Sigmoid colon (tissue), 7 donors: ENCODE measurements at places on chromosomes 4 and X. TPM values are rescaled to one million over a fixed set of nuclear protein-coding genes. Genes with fewer than 3 reads are reported as not detected.

FAM156B gene
- 7.8 TPM for polyA plus RNA-seq

C4orf51 gene
- polyA plus RNA-seq = not detected

SHROOM3 gene
- 71.0 TPM for polyA plus RNA-seq

CRMP1 gene
- polyA plus RNA-seq = 4.1 TPM

MAGEB3 gene
- polyA plus RNA-seq = not detected

MAGEA4 gene
- not detected for polyA plus RNA-seq

XAGE1A gene
- not detected for polyA plus RNA-seq

CXCR3 gene
- polyA plus RNA-seq = 6.5 TPM

EFNB1 gene
- polyA plus RNA-seq = 13.4 TPM

CLNK gene
- not detected for polyA plus RNA-seq

TXLNG gene
- 3.9 TPM for polyA plus RNA-seq

KIT gene
- polyA plus RNA-seq = 0.69 TPM

XG gene
- polyA plus RNA-seq = 0.03 TPM

CNGA1 gene
- 2.4 TPM for polyA plus RNA-seq

USP17L29 gene
- polyA plus RNA-seq = not detected

SMS gene
- 64.5 TPM for polyA plus RNA-seq

WNK3 gene
- polyA plus RNA-seq = 0.10 TPM

SLC30A9 gene
- polyA plus RNA-seq = 29.4 TPM

CCDC158 gene
- not detected for polyA plus RNA-seq

SUPT20HL2 gene
- polyA plus RNA-seq = not detected

HPSE gene
- 6.0 TPM for polyA plus RNA-seq

PHOX2B gene
- 0.60 TPM for polyA plus RNA-seq

MAGEA12 gene
- polyA plus RNA-seq = not detected

EDA gene
- 0.82 TPM for polyA plus RNA-seq

GATA1 gene
- not detected for polyA plus RNA-seq

SOD3 gene
- 9.6 TPM for polyA plus RNA-seq

CNKSR2 gene
- polyA plus RNA-seq = not detected

LDOC1 gene
- 1.2 TPM for polyA plus RNA-seq

RNF212 gene
- polyA plus RNA-seq = not detected

TRIM60 gene
- not detected for polyA plus RNA-seq

PAGE5 gene
- polyA plus RNA-seq = not detected

AREG gene
- polyA plus RNA-seq = 31.9 TPM

GABRQ gene
- not detected for polyA plus RNA-seq

MSMO1 gene
- polyA plus RNA-seq = 114 TPM

CYP4V2 gene
- polyA plus RNA-seq = 20.9 TPM

ITM2A gene
- polyA plus RNA-seq = 16.2 TPM
